Fibroblast of the aortic adventitia (primary cell): ENCODE measurements at places on chromosomes 2 and 18. TPM values are rescaled to one million over a fixed set of nuclear protein-coding genes. Genes with fewer than 3 reads are reported as not detected.

The SLC5A7 gene
- not detected in 2 replicates for total RNA-seq

The PRSS56 gene
- total RNA-seq = not detected in 2 replicates

The LDLRAD4 gene
- total RNA-seq = 0.54 TPM in 1 of 2 replicates, not detected in the other

The PTPRN gene
- 0.36 and 1.8 TPM in 2 replicates for total RNA-seq

The NTSR2 gene
- not detected in 2 replicates for total RNA-seq

The LRP2 gene
- 0.41 TPM in 1 of 2 replicates, not detected in the other for total RNA-seq

The RAB27B gene
- 1.7 and 38.0 TPM in 2 replicates for total RNA-seq

The COL4A3 gene
- total RNA-seq = 0.08 and 1.3 TPM in 2 replicates

The NPHP1 gene
- 11.8 and 11.9 TPM in 2 replicates for total RNA-seq

The ZEB2 gene
- total RNA-seq = 104 and 129 TPM in 2 replicates

The EHD3 gene
- 10.7 and 41.2 TPM in 2 replicates for total RNA-seq

The TLX2 gene
- total RNA-seq = not detected in 2 replicates

The FAM124B gene
- under 0.01 and 1.2 TPM in 2 replicates for total RNA-seq

The MYO1B gene
- 75.3 and 103 TPM in 2 replicates for total RNA-seq

The SPATA3 gene
- total RNA-seq = not detected in 2 replicates

The SLC23A3 gene
- total RNA-seq = 1.6 and 3.1 TPM in 2 replicates

The ZRANB3 gene
- 4.8 and 9.3 TPM in 2 replicates for total RNA-seq

The TANK gene
- total RNA-seq = 44.2 and 57.8 TPM in 2 replicates

The FAM237A gene
- total RNA-seq = not detected in 2 replicates

The SMC6 gene
- 31.0 and 44.1 TPM in 2 replicates for total RNA-seq

The SERPINB12 gene
- not detected in 2 replicates for total RNA-seq

The ITGA6 gene
- total RNA-seq = 4.0 and 29.1 TPM in 2 replicates

The TUBB8B gene
- not detected in 2 replicates for total RNA-seq

The CRYGD gene
- total RNA-seq = not detected in 2 replicates

The CYP20A1 gene
- 51.7 and 69.4 TPM in 2 replicates for total RNA-seq

The NRP2 gene
- 11.2 and 12.6 TPM in 2 replicates for total RNA-seq

The CHST9 gene
- total RNA-seq = not detected in 2 replicates

The POTEJ gene
- total RNA-seq = not detected in 2 replicates
